ENCODE measurements at places on chromosomes 6 and 20.

GRCh38 chr6:73452107-73452461, at the start of gene CGAS:
Gene CGAS (minus strand): TSS chr6:73452297. CDS start chr6:73452181, 116 bp downstream.
- DNase-seq: no peak

DNA sequence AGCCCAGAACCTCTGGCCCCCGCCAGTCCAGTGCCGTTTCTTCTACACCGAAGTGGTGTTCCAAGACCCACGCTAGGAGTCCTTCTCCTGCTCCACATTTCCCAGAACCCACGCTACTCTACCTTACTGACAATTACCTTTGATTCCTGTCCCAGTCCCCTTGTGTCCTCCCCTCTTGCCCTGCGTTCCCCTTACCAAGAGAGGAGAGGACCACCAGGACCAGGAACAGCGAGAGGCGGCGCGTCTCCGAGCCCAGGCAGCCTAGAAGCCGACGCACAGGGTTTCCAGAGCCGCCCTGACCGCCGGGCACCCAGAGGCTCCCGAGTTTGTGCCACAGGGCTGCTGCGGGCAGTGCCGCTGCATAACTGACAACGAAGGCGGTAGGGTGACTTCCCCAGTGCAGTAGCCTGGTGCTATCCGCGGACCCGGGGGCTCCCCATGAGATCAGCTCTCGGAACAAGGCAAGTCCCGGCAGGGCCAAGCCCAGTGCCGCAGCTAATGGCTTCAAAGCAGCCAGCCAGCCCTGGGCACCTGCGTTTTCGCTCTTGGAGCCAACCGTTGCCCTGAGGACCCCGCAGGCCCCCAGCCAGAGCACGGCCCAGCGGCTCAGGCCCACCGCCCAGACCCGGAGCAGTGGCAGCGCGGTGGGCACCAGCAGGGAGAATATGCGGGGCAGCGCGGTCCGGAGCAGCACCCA, 512 bp downstream of the TAP1 start:
- peak; percentile 88 for DNase-seq

DNA sequence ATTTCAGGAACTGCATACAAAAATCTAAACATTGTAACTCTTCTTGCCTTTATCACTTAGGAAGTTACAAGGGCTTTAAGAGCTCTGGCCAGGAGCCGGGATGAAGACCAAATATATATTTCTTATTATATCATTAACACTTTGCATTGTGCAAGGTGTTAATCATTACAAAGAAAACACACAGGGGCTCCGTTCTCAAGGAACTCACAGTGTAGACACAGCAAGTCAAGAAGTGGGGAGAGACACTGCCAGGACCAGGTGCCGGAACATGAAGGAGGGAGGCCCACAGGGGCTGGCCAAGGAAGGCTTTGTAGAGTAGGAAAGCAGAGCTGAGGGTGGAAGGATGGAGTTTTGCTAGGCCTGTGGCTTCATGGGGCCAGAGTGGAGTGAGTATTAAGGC, 17.4 kb downstream of the ITPR3 start:
- no peak for DNase-seq

DNA sequence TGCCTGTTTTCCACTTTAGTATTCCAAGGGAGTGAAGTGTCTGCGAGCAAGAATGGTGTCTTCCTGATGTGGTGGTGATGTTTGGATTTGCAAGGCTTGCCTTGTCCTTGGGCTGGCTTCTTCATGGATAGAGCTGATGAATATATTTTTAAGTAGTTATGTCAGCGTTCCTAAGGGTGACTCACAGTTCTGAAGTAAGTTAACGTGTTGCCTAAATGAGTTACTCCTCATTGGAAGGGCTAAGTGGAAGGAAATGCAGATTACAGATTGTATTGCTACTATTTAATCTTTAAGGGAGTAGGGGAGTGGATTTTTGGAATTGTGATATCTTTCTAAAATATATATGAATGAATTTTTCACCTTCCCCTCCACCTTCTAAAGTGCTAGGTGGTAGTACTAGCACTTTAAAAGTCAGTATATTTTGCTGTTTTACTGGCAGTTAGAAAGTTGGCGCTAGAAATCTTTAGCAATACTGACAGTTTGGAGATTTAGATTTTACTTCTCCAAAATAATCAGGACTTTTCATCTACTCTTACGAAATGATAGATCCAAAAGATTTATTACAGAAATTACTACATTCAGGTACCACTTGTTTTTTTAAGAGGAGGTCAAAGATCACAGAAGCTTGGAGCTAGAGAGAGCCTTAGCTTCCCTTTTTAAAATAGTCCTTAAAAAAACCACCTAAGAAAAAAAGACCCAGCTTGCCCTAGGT, 197.4 kb downstream of the JARID2 start:
- no peak for DNase-seq

- no peak for DNase-seq
These were observed 10.2 kb upstream of the PRND start for GRCh38 chr20:4711511-4711910.

- DNase-seq: no peak
These were observed 26.3 kb upstream of the PMEPA1 start for GRCh38 chr20:57735831-57736737.

DNA sequence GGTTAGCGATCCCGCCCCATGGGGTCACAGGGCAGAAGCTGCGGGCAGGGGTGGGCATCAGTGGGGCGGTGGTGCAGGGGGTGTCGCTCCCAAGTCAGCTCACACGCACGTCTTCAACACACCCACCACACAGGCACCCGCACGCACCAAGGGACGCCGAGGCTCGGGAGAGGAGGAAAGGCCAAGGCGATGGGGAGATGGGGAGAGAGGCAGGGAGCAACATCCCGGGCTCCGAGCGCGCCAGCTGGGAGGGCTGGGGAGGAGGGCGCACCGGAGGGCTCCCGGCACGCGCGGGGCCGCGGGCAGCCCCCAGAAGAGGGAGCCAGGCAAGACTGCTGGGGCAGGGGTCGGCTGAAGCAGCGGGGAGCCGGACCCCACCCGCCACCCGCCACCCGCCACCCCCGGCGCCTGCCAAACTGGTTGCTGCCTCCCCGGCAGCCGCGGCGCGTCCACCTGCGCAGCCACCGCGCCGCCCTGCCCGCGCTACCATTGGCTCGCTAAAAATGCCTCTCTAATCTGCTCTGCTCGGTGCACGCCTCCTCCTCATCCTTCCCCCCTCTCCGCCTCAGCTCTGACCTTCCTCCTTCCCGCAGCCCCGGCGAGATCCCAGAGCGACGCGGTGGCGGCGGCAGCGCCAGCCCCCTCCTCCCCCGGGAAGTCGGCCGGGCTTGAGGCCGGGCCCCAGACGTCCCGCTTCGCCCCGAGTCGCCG, at the start of gene PACSIN1:
PACSIN1 (plus strand) TSS at position 546 of the 711 bp plus-strand sequence. CDS start 60,230 bp downstream, outside the sequence.
- DNase-seq: no peak
